ENCODE measurements at places on chromosomes 7 and 10.

- no peak for DNase-seq
Observed at GRCh38 chr7:28173531-28173930, 7.1 kb downstream of the JAZF1 start.

- no peak for DNase-seq
Observed at GRCh38 chr10:43781480-43782361, 133.0 kb upstream of the ZNF32 start.

DNA sequence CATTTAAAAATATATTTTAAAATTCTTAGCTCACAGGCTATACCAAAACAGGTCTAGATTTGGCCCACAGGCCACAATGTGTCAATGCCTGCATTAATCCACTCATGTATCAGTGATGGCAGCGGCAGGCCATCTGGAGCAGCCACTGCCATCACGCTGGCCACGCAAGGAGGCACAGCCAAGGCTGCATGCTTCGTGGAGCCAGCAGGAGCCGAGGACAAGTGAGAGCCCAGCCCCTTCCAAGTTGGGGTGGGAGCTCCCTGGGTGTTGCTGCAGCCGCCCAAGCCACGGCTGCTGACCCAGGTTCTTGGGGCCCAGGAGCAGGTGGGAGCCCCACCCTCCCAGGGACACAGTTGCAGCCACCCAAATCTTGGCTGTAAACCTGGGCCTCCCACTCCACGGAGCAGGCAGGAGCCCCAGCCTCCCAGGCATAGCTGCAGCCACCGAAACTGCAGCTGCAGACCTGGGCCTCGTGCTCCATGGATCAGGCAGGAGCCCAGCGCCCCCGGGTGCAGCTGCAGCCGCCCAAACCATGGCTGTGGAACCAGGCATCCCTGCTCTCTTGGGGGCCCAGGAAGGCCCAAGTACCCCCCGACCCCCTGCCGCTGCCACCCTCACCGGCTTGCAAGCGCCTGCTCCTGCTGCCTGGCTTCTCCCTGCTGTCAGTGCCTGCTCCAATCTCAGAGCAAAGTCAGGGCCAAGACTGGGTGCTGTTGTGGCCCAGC is 87.3 kb upstream of the CACUL1 start:
- no peak for DNase-seq

- DNase-seq, result no peak
Observed at GRCh38 chr7:55028011-55028410, 9.2 kb downstream of the EGFR start.

DNA sequence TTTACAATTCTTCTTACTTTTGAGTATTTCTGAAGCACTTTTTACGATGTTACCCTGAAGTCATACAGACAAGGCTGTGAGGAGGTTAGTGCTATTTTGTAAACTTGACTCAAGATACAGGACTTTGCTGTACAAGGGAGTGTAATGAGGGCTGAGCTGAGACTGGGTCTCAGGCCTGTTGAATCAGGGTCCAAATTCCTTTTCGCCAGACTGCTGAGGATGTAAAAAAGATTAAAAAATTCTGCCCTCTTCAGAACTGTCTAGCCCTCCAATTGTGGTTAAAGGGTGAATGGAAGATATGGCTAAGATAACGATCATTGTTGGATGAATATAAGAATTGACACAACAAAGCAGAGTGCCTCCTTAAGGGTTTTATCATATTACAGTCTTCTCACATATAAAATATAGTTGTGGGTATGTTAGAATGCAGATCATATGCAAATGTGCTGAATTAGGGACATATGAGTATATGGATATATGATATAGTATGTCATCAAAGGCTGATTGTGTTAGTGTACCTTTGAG is 165.4 kb downstream of the SUGCT start:
- no peak for DNase-seq

DNA sequence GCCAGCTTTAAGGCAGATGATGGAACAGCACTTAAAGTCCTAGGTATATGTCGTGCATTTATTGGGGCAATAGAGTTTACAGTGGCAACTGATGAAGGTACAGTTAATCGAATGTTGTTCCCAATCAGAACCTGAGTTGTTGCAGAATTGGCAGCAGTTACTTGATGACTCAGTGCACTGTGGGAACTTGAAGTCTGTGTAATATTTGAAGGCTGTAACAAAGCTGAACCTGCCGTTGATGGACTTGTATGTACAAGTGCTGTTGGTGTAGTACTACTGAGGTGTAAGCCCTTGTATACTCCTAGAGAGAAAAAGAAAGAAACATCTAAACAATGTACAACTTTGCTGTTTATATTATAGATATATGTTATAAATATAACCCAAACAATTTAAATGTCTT is 75.3 kb downstream of the EPC1 start:
- DNase-seq, result no peak

- no peak for DNase-seq
Observed at GRCh38 chr7:108294595-108294994, 161.6 kb downstream of the NRCAM start.

GRCh38 chr10:61786728-61787127 is 114.8 kb upstream of the ARID5B start:
- DNase-seq, result no peak

- DNase-seq, result no peak
Observed at GRCh38 chr7:42162560-42163325, 74.3 kb downstream of the GLI3 start.

DNA sequence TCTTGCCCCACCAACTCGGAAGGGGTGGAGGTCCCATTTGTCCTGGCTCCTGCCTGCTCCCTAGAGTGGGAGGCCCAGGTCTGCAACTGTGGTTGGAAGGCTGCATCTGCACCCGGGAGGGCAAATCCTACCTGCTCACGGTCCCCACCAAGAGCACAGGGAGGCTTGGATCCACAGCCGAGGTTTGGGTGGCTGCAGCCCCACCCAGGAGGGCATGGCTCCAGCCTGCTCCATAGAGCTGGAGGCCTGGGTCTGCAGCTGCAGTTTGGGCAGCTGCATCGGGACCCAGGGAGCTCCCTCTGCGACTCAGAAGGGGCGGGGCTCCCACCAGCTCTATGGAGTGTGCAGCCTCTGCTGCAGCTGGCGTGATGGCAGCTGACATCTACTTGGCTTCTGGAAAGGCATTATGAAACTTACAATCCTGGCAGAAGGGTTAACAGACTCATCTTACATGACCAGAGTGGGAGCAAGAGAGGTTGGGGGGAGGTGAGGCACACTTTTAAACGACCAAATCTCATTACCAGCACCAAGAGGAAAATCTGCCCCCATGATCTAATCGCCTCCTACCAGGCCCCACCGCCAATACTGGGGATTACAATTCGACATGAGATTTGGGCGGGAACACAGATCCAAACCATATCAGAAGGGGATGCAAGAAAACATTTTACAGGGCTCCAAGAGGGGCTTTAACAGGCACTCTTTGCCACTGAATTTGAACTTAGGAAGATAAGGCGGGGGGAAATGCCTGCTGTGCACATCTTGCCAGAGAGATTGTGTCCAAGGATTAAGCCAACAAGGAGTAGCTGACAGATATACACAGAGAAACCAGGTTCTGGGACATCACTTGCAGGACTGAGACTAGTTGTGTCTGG is 8.2 kb upstream of the BLVRA start:
- DNase-seq, result no peak

GRCh38 chr7:116261904-116262303 is 51.6 kb downstream of the TES start:
- DNase-seq, result no peak

DNA sequence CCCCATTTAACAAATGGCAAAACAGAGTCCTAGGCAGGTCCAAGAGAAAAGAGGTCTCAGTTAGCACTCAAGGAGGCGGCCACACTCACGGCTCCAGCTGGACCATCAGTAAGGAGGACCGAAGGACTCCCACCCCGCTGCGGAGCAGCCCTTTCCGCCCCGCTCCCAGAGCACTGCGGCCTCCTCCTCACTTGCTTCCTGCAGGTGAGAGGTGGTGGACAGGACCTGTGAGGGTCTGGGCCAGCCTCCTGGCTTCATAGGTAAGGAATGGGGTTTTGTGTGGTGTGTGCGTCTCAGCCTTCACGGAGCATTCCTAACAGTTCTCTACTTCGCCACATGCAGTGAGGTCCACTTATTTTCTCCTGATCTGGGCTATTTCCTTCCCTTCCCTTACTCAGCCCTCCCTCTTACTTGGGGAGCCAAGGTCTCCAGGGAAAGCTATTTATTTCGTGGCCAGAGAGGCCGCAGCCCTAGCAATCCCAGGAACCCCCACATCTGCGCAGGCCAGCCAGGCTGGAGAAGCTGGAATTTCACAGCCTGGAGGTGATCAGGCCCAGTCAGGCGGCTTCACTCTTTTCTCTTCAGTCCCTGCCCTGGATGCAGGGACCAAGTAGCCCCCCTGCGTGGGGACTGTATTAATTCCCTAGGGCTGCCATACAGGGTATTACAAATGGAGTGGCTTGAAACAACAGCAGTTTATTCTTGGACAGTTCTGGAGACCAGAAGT is 45.9 kb downstream of the ZNF783 start:
- DNase-seq, result no peak

DNA sequence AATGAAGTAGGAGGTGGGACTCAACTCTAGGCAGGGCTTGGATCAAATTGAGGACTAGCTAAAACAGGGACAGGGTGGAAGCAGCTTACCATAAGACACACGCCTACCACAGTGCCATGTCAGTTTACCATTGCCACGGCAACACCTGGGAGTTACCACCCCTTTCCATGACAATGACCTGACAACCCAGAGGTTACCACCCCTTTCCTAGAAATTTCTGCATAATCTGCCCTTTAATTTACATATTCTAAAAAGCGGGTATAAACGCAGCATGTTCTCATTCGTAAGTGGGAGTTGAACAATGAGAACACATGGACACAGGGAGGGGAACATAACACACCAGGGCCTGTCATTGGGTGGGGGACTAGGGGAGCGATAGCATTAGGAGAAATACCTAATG is 72.7 kb downstream of the GCC1 start:
- no peak for DNase-seq

- no peak for DNase-seq
Observed at GRCh38 chr7:108109221-108109908, 20.8 kb downstream of the LAMB4 start.

- no peak for DNase-seq
Observed at GRCh38 chr10:95333997-95334804, 43.4 kb upstream of the PDLIM1 start.

- DNase-seq, result no peak
Observed at GRCh38 chr7:150333659-150334058, 7.8 kb downstream of the RARRES2 start.

- DNase-seq, result no peak
Observed at GRCh38 chr10:8034466-8035005, 20.0 kb upstream of the GATA3 start.

- no peak for DNase-seq
Observed at GRCh38 chr10:115727129-115727528, 545.9 kb downstream of the GFRA1 start.

GRCh38 chr7:76294344-76295024 is 8.0 kb upstream of the HSPB1 start:
- DNase-seq, result peak; percentile 44

DNA sequence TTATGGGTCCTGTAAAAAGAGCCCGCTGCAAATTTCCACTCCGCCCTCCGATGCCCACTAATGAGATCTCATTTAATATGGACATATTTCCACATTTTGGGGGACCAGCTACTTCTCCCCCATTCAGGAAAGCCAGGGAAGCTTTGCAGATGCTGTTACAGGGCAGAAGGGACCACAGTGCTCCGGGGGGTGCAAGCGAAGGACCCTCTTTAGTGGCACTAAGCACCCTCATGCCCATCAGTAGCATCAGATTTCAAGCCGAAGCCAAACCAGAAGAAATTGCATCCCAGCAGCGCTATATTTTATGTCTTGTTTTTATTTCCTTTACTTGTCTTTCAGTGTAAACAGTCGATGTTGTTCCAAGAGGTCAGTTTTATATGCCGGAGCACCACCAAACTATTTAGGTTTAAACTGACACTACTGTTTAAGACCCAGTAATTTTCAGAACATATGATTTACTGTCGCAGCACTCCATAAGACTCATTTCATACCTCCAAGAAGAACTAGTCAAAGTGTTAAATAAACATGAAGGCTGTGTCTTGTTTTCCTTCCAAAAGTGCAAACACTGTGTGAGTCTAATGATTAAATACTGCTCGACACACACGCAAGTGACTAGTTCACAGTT is 122.2 kb upstream of the MGMT start:
- DNase-seq, result no peak

All from activated B cell treated with CpG ODN at 0.5 μM for 24 hours (primary cell).